ENCODE measurements at places on chromosomes 16 and 17.

DNA sequence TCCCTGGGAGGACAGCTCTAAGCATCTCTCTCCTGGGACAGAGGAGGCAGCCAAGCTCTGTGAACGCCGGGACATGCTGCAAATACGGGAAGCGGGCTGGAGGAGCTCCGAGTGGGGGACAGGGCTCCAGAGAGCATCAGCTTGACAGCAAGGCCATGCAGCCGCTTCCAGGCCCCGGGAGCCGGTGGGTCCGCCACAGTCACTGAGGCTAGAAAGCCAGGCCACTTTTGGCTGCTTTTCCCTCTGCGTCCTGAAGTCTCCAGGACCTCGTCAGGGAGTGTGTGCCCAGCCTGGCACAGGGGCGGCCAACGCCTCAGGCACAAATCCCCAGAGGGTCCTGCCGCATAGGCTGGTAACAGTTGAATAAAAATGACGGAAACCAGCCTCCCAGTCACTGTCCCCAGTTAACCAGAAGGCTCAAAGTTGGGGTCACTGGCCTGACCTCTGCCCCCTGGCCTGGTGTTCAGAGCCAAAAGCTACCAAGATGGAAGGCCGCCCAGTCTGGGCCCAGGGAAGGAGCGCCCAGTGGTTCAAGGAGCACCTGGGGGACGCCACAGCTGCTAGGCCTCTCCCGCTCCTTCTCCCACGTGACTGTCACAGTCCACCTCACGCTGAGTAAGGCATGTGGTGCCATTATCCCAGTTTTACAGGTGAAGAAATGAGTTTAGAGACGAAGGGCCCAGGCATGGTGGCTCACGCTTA is 3.2 kb upstream of the TRIM65 start:
- no peak for DNase-seq

DNA sequence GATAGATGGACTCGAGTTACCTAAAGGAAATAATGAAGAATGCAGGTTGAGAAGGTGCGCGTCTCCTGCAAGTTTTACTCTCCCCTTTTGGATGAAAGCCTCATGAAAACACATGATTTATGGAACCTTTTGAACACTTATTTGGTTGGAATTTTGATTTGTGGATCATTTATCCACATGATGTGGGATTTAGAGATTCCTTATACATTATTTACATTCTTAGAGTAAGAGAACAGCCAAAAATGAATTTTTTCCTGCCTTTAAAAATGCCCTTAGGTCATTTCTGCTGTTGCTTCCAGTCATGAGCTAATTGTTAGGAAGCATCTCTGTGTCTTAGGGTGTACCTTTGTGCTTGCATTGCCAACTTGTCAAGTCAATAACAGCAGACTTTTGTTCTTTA is 99.9 kb downstream of the RPTOR start:
- no peak for DNase-seq

- DNase-seq: no peak
Measured at GRCh38 chr17:68418876-68419275, 38.4 kb downstream of the WIPI1 start.

- no peak for DNase-seq
Measured at GRCh38 chr17:58088624-58089023, 5.4 kb downstream of the DYNLL2 start.

DNA sequence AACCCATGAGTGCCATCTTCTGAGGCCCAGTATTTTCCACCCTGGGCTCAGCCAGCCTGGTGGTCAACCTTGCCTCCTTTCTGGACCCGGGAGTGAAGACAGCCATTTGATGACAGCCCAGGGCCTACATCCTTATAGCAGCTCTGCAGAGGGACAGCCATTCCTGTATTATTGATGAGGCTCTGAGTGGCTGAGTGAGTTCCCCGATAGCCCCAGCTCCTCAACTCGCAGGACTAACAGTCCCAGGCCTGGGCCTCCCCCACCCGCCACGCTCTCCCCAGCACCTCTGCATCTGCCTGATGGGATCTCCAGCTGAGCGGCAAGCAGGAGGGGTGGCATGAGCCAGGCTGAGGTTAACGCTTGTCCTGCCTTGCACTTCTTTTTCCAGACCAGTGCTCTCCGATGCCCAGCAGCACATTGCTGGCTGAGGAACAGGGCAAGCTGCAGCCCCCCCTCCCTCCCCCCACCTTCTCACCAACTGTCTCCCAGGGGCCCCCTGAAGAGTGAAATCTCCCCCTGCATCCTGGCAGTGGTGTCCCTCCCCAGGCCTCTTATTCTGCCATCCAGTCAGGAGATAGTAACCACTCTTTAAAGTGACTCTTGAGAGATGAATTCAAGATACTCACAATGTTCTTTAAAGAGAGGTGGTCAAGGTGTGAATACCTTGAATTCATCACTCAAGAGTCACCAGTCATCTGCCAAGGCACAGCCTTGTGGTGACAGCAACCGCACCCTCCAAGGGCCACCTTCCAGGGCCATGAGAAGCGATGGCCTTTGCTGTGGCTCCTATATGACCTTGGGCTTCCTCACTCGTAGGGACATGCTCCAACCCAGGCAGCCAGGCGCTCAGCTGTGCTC is 23.5 kb downstream of the CACNG5 start:
- no peak for DNase-seq

GRCh38 chr17:40457964-40458791 is 14.9 kb downstream of the IGFBP4 start:
- DNase-seq: no peak

- no peak for DNase-seq
Measured at GRCh38 chr17:42608305-42609181, 631 bp downstream of the RETREG3 start.

DNA sequence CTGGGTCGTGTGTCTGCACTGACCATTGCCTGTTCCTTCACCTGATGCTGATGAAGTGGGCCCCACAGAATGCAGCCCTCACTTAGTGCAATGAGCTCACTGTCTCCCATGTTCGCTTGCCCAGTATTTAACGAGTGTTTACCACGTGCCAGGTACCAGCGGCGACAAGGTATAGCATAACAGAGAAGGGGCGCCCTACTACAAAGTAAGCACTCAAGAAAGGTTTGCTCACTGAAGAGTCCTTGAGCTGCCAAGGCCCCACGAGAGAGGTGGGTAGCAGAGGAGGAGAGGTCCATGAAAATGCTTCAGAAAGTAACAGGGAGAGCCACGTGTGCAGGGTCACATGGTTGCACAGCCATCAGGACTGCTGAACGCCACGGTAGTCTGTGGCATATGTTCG is 230.0 kb downstream of the NTN1 start:
- no peak for DNase-seq

GRCh38 chr17:8470447-8471047 is 34.9 kb downstream of the NDEL1 start:
- no peak for DNase-seq

DNA sequence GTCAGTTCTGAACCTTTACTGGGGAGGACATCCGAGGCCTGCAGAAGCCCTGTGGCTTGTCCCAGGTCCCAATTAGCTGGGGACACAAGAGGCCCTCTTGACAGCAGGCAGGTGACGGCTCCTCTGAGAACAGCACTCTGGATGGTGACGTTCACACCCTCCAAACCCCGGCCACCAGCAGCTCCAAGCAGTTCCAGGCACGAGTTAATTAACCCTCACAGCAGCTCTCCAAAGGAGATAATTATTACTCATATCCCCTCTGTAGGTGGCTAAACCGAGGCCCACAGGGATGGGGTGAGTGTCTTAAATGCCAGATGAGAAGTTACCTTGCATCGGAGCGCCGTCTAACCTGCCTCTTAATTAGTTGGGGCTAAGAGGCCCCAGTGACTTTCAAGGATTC is 168.9 kb upstream of the CIBAR2 start:
- no peak for DNase-seq

DNA sequence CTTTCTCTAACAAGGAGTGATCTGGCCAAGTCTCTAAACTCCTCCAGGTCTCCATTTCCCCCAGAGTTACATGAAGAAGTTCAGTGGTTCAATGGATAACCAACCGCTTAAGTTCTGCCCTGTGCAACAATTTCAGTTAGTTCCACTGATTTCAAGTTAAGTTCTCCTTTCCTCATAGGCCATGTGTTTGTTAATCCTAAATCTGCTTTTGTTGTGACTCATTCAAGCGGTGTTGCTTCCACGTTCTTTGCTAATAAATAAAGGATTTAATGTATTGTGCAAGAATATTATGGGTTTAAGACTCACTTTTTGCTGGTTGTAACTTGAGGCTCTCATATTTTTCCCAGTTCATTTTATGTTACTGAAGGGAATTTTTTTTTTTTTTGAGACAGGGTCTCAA is 36.3 kb downstream of the GNA13 start:
- DNase-seq: no peak

- DNase-seq: no peak
Measured at GRCh38 chr17:3692346-3692745, 3.6 kb downstream of the P2RX5 start.

- DNase-seq: no peak
Measured at GRCh38 chr17:71458322-71458721, 662.5 kb upstream of the SOX9 start.

GRCh38 chr17:32006957-32007462 is at the start of gene LRRC37B:
TSS of gene LRRC37B (plus strand) at chr17:32007383. CDS start at chr17:32021393, 14,010 bp downstream.
- peak; percentile 87 for DNase-seq

- no peak for DNase-seq
Measured at GRCh38 chr16:64375391-64375980, 746.4 kb downstream of the CDH11 start.

DNA sequence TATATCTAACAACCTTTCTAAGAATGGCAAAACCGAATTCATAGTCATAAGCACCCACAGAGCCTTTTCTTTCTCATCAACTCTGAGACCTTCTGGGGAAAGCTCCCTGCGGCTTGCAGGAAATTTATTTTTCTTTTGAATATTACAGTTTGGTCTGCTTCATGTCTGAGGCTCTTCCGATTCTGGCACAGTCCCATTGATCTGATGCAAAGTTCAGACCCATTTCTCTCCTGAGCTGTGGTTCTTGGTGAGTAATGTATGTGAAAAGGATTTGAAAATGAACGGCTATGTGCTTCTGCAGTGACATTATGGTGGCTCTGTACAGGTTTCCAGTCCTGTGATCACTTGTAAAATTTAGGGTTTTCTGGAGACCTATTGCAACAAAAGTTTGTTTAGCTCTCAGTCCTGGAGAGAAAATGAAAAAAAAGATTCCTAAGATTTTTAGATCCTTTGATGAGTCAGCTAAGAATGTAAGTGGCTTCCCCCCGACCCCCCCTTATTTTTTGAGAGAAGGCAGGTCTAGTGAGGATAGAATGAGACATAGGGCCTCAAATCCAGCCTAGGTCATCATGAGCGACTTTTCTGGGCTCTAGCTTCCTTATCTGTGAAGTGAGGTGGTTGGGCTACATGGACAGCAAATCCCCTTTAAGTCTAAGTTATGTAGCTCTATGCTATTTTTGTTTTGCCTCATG is 4.6 kb downstream of the GAN start:
- DNase-seq: no peak

DNA sequence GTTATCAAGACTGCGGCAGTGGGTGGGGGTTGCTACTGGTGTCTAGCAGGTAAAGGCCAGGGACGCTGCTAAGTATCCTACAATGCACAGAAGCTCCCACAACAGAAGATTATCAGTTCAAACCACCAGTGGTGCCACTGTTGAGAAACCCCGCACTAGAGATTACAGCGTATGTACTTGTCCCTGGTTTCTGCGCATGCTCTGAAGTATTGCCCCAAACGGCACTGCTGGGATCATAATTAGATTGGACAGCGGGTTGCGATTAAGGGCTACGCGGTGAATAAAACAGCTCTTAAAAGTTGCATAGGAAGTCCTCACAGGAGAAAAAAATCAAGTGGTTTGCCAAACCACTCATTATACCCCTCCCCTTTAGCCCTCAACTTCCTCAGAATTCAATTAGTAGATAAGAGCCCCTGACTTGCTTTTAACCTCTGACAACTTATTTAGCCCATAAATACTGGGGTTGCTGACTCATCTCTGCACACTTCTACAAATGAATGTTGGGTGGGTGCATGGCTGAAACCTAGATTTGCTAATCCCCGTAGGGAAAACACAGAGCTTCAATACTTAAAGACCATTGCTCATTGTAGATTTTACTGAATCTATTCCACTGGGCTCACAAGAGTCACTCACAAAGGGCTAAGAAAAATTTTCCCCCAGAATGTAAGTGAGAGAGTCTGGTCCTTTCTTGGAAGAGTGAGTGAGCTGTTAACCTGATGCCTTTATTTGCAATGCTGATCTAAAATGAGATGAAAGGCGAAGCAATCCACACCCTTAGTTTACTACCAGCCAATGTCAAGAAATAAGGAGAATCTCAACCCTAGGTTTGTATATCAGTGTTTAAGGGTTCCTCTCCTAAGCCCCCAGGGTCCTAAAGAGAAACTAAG is 91.8 kb downstream of the RGS9 start:
- peak; percentile 57 for DNase-seq

GRCh38 chr17:75115555-75115954 is 5.8 kb downstream of the ARMC7 start:
- DNase-seq: no peak

GRCh38 chr16:4172070-4172469 is 55.8 kb upstream of the ADCY9 start:
- DNase-seq: no peak

- no peak for DNase-seq
Measured at GRCh38 chr16:85270374-85270773, 158.1 kb upstream of the CIBAR2 start.

- no peak for DNase-seq
Measured at GRCh38 chr16:85401917-85402766, 211.0 kb upstream of the GSE1 start.

- peak; percentile 15 for DNase-seq
Measured at GRCh38 chr17:76753061-76753961, 15.4 kb downstream of the MFSD11 start.

DNA sequence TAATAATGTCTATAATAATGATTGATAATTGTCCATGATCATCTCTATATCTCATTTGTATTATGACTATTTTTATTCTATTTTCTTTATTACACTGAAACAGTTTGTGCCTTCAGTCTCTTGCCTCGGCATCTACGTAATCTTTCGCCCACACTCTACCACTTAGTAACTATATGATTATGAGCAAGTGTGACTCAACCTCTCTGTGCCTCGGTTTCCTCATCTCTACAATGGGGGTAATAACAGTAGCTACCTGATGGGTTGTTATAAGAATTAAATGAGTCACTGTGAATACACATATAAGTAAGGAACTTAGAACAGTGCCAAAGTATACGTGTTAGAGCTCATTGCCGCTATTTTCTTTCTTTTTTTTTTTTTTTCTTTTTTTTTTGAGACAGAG is 3.7 kb upstream of the SLC16A11 start:
- peak; percentile 51 for DNase-seq

GRCh38 chr17:79046197-79046915 is 22.4 kb downstream of the C1QTNF1 start:
- no peak for DNase-seq
